ENCODE measurements at places on chromosomes 5 and 9.

DNA sequence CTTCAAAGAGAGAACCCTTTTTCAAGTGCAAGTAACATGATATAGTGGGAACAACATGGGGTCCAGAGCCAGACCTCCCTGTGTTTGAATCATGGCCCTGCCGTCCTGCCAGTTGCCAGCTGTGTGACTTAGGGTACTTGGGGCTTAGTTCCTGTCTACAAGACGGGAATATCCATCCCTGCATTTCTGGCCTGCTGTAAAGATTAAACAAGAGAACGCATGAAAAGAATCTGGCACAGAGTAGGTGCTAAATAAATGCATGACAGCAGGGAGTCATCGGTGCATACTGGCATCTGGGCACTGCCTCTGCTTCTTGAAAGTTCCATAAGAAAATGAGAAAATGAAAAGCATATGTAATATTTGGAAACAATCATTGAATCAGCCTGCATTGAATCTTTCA lies 77.8 kb upstream of the PRRC1 start:
- no peak for DNase-seq

DNA sequence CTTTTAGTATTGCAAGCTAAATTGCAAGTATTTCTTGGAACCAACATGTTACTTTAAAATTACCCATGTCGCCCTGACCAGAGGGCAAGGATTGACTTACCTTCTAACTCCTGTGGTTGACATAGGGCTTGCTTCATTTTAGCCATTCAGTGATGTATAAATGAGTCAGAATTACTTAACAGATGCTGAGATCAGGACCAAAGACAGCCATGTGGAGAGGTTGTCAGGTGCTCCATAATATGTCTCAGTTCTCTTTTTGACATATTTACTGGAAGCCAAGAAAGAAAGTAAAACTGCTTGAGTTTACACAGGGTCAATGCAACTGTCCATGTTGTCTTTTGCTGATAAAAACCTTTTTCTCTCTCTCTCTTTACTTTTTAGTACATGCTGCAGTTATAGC lies 33.2 kb downstream of the F2RL2 start:
- DNase-seq: no peak

DNA sequence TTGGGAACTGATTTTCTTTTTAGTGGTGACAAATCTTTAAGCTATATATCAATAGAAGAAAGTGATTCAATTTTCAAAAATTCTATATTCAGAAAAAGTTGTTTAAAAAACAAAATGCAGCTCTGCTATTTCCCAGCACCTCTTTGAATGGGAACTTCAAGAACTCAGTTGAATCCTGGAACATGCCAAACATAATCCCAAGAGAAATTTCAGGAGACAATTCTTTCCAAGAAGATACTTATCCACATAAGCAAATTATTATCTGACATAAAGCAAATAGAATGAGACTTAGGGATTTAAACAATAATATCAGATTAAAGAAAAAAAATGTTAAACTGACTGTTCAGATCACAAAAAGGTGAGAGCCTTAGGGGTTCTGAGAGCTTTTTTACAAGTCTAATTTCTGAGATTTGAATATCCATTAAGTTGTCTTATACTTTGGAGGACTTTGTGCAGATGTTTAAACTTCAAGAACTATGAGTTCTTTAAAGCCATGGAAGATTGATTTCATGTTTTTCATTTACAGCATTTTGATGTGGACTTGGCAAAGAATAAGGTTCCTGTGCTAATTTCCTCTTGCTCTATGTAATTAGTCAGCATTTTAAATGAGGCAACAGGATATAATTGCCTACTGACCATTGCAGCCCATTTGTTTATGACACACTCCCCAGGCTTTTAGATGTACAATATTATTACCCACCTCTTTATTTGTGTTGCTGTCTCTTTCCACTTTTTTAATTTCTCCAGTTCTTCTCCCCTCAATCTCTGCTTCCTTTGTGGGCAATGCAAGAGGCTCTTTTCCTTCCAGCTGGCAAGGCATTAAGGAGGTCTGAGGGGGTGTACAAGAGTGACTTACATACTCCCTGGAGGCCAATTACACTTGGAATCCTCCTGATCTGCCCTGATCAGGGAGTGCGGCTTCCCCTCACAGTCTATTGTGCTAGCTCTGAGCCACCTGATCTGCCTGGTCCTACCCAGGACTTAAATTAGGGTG lies 419.1 kb downstream of the NR2F1-AS1 start:
- DNase-seq: peak; percentile 77

DNA sequence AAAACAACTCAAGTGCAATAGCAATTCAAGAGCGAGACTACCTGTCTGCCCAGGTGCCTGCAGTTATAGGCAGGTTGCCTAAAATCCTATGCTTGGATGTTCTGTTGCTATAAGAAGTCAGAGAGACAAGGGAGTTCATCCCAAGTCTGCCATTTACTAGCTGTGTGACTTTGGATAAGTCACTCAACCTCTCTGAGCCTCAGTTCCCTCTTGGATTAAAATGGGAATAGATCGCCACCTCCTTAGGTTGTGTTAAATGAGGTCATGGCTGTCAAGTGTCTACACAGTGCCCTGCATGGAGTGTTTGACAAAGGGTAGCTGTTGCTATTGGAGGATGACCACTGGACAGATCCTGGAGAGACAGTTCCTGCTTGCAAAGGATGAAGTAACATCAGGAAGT lies 1.3 kb upstream of the ZBTB34 start:
- DNase-seq: no peak

DNA sequence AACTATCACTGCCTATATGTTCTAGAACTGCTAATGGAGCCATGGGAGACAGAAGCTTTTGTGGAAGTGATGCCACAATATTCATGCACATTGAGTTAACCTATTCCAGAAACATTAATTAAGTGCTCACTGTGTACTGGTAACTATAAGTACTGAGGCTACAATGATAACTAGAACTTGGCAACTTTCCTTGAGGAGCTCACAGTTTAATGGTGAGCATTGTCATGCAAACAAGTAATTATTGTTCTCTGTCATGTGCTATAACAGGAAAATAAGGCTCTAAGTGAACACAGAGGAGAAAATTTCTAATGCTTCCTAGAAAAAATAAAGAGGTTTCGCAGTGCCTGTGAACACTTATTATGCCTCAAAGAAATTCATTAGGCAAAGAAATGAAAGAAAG lies 142.2 kb downstream of the BAAT start:
- no peak for DNase-seq

GRCh38 chr5:80204808-80205614 lies 50.8 kb downstream of the SERINC5 start:
- no peak for DNase-seq

DNA sequence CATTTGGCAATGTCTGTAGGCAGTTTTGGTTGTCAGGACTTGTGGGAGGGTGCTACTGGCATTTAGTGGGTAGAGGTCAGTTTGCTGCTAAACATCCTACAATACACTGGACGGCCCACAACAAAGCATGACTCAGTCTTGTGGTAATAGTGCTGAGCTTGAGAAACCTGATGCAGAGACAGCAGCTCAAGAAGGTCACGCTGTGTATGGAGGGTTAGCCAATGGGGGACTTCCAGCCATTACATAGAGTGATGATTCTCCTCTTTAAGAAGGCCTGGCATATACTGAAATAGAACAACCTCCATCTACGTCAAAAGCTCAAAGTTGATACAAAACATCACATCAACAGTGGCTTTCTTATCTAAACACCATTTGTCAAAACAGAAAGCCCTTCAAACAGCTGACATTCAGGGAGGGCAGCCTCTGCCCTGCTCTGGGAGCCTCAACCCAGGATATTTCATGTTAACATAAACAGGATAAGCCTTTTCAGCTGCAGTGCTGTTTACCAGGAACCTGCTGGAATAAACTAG lies 143.0 kb downstream of the GPBP1 start:
- no peak for DNase-seq

- DNase-seq: no peak
Observed at GRCh38 chr9:88773627-88774244, 217.5 kb upstream of the S1PR3 start.

DNA sequence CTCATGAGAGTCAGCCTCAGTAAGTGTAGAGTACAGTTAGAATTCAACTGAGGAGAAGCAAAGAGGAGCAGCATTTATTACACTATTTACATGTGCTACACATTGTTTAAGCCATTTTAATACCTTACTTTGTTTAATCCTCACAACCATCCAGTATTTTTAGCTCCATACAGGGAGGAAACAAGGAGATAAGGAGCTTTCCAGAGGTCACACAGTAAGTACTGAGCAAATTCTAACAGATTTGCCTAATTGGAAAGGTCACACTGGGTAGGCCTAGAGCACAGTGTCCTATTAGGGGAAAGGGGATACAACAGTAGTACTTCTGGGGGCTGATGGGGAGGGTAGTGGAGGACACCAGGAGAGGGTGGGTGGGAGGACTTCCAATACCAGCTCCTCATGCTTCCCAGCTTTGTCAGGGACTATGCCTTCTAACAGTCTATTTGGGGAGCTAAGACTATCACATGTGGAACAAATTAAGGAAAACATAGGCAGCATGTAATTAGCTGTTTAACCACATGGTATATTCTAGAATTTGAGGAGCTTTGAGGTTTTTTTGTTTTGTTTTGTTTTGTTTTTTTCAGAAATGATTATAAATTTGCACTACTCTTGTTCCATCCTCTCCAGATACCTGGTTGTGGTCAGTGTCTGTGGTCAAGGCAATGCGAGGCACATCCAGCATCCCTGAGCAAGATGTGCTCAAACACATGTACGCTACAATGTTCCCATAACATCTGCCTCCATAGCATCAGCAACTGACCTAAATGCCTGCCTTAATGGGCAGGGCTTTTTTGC lies 96.0 kb upstream of the SLC12A2 start:
- DNase-seq: peak; percentile 35

DNA sequence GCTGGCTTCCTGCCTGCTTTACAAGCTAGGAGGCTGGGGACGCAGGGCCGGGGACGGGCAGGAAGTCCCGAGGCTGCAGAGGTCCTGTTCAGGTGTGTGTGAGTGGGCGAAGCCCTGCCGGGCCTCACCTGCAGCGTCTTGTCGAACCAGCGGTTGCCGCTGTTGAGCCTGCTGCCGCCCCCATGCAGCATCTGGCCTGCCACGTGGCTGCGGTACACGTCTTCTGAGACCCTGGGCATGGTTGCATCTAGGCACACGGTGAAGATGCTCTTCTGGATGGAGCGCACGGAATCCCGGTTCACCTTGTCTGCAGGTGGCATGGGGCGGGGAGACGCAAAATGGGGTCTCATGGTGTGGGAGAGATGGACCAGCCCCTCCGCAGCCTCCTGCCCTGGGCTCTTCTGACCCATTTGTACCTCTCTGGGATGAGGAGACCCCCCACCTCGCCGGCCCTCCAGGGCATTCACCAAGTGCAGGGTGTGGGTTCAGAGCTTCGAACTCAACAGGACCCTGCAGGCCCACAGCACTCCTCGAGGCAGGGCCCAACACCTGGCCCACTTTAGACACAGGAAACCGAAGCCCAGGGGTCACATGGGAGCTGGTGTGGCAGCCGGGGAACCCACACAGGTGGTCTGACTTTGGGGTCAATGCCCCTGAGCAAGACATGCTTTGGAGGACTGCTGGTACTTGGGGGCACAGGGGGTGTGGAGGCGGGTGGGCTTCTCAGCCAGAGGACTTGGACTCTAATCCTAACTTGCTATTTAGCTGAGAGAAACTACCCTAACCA lies 10.0 kb downstream of the CRAT start:
- no peak for DNase-seq

GRCh38 chr5:114912189-114912920 lies 257.4 kb downstream of the TRIM36 start:
- no peak for DNase-seq

GRCh38 chr9:131017067-131017466 lies 8.1 kb downstream of the LAMC3 start:
- no peak for DNase-seq

- no peak for DNase-seq
Observed at GRCh38 chr5:112931473-112931872, 9.4 kb upstream of the REEP5 start.

- no peak for DNase-seq
Observed at GRCh38 chr5:136182618-136183017, 10.3 kb downstream of the SMIM32 start.

- DNase-seq: no peak
Observed at GRCh38 chr9:93126825-93127368, 7.2 kb downstream of the NINJ1 start.

DNA sequence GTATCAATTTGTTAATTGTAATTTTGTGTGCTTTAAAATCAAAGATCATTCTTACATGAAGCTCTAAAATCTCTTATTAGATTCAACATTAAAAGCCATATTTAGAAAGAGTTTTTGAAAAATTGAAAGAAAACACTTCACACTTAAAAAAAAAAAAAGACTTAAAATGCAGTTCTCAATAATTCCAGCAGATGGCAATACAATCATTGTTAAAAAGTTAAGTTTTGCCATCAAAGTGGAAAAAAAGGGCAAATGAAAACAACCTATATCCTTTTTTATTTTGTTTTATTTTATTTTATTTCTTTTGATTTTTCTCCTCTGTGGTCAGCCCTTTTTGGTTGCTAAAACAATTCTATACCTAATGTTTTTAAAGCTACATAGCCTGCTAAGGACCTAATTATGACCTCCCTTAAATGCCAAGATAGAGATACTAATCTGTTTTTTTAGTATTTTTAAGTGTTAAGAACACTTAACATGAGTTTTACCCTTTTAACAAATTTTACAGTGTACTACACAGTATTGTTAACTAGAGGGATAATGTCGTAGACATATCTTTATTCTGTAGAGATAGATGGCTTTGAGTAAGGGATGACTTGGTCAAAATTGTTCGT lies 154.2 kb upstream of the DAB2 start:
- DNase-seq: no peak

GRCh38 chr5:39194466-39195136 lies 24.8 kb downstream of the FYB1 start:
- DNase-seq: no peak

Data from D341Med (cell line).